ENCODE measurements at places on chromosomes 4 and X.

DNA sequence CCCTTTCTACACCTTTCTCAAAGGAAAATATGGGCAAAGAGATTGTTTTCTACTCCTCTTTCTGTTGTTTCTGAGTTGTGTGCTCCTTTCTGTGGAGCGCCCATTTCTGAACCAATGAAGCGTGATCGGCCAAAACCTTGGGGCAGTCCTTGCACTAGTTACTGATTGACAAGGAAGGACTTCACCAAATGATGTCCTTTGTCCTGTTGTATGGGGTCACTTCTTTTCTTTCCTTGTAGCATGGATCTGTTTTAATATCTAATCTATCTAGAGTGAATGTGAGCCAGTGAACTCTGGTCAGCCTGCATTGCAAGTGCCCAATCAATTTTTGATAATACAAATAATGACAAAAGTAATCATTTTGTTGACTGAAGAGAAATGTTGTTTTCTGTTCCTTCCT, 94.5 kb downstream of the EGF start:
- no peak for DNase-seq

DNA sequence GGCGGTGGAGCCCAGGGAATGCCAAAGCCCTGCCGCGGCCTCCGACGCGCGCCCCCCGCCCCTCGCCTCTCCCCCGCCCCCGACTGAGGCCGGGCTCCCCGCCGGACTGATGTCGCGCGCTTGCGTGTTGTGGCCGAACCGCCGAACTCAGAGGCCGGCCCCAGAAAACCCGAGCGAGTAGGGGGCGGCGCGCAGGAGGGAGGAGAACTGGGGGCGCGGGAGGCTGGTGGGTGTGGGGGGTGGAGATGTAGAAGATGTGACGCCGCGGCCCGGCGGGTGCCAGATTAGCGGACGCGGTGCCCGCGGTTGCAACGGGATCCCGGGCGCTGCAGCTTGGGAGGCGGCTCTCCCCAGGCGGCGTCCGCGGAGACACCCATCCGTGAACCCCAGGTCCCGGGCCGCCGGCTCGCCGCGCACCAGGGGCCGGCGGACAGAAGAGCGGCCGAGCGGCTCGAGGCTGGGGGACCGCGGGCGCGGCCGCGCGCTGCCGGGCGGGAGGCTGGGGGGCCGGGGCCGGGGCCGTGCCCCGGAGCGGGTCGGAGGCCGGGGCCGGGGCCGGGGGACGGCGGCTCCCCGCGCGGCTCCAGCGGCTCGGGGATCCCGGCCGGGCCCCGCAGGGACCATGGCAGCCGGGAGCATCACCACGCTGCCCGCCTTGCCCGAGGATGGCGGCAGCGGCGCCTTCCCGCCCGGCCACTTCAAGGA, at the start of gene FGF2:
Gene FGF2 (plus strand): TSS at position 279 of the 705 bp plus-strand sequence. CDS start 344 bp downstream, at position 623.
- peak; percentile 38 for DNase-seq

DNA sequence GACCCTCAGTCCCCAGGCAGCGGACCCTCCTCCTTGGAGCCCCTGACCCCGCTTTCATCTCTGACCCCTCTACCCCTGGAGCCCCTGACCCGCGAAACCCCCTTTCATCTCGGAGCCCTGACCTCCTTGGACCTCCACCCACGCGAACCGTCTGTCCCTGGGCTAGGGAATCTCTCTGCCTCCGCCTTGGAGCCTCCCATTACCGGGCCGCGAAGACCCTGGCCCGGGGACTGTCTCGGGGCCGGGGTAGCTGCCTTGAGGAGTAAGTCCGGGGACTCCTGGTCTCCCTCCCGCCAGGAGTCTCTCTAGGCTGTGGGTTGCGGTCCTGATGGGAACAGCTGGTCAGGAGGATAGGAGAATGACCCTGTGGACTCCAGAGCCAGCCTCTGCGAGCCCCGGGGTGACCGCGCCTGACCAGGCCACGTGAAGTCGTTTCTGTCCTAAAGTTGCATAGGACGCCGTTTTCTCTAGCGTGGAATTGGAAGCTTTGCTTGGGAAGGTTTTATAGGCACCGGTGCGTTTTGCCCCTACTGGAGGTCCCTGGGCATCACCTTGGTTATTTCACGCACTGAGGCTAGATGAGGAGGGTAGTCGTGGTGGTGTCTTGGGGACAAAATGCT, 824 bp downstream of the TBC1D14 start:
- no peak for DNase-seq

DNA sequence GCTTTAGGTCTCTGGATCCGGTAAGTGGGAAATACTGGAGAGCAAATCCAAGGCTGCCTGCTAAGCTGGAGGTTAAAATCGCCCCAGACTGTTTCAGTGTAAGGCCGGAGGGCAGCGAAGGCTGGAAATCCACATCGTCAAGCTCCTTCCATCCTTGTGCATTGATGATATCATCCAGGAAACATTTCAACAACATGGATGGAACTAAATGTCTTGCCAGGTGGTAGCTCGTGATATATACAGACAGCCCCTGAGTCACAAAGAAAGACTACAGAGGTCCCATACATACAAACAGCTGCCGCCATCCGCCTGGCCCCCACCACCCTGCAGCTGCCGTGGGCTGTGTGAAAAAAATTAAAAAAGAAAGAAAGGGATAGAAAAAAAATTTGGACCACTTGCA, 148.9 kb upstream of the RBPJ start:
- DNase-seq, result no peak

DNA sequence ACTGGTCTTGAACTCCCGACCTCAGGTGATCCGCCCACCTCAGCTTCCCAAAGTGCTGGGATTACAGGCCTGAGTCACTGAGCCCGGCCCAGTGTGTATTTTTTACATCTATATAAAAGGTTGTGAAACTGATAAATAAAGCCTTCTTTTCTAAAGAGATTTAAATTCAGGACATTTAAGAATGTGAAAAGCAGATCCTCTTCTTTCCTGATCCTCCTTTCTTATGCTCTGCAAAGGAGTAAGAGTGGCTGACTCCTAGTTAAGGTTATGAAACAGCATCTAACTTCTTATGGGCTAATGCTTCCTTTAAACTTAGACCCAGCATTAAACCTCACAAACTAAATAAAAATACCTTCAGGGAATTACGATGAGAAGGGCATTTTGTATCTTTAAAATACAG, 197.7 kb upstream of the MAB21L2 start:
- DNase-seq, result no peak

GRCh38 chr4:1711571-1712215, 426 bp downstream of the SLBP start:
- no peak for DNase-seq

Data from NCI-H345 (cell line).